ENCODE measurements at places on chromosomes 12 and 14.
A peak's percentile ranks its signal among the peaks of the same experiment; 100 is the strongest.

- peak; percentile 37 for DNase-seq
Observed at GRCh38 chr12:2267703-2268470, 215.1 kb downstream of the CACNA1C start.

GRCh38 chr14:25009891-25010290 is 40.1 kb downstream of the STXBP6 start:
- DNase-seq, result peak; percentile 7

DNA sequence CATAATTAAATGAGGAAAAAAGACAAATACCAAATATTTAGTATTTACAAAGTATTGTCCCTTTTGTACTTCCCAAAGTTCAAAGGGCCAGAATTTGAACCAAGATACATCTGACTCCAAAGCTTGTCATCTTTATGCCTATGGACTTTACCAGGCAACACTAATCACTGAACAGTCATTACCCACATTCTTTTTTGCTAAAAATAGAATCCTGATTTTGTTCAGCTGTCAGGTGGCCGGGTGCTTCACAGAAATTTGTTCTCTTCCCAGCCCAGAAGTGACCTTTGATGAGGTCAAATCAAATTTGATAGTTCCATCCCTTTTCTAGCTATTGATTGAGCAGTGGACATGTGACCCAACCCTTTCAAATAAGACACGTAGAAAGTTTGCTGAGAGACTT is 121.6 kb downstream of the LLPH start:
- no peak for DNase-seq

DNA sequence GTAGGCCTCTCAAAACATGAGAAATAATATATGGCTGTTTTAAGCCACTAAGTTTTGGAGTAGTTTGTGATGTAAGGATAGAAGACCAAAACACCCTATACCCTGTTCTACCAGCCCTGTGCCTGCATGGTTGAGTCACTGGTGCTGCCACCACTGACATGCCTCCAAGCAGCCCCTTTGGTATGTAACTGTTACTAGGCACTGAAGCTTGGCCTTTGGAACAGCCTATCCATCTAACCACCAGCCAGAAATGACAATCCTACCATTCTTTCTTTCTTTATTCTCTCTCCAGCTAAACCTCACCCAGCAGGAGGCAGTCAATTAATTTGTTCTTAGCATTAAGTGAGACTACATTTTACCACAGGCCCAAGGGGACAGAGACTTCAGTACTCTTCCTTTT is 240.3 kb downstream of the MSRB3 start:
- DNase-seq, result no peak

DNA sequence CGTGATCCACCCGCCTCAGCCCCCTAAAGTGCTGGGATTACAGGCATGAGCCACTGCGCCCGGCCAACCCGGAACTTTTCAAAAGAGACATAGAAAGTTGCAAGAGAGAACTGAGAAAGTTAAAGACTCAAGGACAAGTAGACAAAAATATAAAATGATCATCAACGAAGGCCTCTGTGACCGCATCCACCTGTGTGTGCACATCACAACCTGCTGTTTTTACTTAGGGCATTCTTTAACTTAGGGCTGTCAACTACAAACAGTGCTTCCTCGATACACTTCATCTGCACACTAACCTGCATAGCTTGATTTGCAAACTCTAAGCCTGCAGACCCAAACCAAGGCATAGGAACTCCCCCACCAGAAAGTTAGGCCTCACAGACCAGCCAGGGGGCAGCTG is 14.8 kb downstream of the P2RX2 start:
- DNase-seq, result no peak

DNA sequence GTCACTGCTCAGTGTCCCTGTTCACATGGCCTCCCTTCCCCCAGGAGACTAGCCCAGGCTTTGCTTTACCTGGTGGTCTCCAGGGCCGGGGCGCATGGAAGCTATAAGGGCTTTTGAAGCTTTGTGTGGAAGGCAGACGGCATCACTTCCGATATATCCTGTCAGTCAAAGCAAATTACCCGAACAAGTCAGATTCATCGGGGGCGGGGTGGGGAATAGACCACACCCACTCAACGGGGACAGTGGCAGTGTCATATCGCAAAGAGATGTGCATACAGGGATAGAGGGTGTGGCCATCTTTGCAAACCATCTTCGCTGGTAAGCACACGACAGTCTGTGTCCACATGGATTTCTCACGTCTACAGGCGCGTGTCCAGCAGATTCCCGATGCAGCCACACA is 127.3 kb downstream of the GLT1D1 start:
- no peak for DNase-seq

GRCh38 chr14:58709949-58710348 is 72.2 kb downstream of the DACT1 start:
- DNase-seq, result no peak

- no peak for DNase-seq
Observed at GRCh38 chr14:92207012-92207927, 85.5 kb downstream of the CPSF2 start.

- no peak for DNase-seq
Observed at GRCh38 chr14:101064718-101065117, 161.2 kb upstream of the RTL1 start.

DNA sequence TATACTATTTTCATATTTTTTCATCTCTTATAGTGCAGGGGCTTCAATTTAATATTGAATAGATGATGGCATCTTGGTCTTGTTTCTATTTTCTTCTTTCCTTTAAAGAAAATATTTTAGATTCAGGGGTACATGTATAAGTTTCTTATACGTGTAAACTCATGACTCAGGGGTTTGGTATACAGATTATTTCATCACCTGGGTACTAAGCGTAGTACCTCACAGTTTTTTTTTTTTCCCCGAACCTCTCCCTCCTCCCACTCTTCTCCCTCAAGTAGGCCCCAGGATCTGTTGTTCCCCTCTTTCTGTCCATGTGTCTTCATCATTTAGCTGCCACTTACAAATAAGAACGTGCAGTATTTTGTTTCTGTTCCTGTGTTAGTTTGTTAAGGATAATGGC is 172.6 kb downstream of the TMTC3 start:
- no peak for DNase-seq

GRCh38 chr12:68425998-68426397 is 93.8 kb upstream of the MDM1 start:
- DNase-seq, result peak; percentile 78

GRCh38 chr12:1890810-1891209 is 27.6 kb downstream of the CACNA2D4 start:
- DNase-seq, result no peak

DNA sequence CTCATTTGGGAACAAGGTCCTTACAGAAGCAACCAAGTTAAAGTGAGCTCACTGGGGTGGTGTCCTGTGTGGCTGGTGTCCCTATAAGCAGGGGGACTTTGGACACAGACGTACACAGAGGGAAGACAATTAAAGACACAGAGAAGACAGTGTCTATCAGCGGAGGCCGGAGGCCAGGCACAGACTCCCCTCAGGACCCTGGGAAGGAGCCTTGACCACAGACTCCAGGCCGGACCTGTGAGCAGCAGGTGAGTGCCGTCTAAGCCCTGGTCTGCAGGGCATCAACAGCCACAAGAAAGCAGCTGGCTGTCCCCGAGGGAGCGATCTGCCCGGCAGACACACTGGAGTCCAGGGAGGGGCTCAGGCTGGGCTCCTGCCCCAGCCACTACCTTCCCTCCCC is 219.1 kb upstream of the C14orf180 start:
- no peak for DNase-seq

GRCh38 chr14:96797582-96798349 is 584 bp downstream of the VRK1 start:
- peak; percentile 19 for DNase-seq

DNA sequence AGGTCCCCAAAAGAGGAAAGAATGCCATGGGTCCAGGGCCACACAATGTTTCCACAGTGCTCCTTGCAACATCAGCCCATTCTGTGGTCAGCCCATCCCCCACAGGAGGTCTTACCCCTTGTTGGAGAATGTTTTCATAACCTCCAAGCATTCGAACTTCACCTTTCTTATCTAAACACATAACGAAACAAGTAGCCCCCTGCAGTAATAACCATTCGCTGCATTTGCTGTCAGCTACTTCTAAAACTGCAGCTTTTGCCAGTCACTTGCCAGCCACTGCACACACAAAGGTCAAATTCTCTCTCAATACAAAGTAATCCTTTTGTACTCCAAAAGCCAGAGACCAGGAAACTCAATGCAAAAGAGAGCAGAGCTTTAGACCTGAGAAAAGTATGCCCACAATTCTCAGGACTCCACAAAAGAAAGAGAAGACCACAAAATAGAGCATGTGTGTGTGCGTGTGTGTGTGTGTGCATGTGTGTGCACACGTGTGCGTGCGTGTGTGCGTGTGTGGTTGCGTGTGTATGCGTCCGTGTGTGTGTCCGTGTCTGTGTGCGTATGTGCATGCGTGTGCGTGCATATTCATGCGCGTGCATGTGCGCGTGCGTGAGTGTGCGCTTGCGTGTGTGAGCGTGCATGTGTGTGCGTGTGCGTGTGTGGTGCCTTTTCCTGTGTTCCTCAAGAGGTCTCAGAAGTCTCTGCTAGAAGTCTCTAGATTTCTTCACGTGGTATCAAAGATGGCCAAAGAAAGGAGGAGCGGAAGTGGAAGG is 31.7 kb upstream of the NINJ2 start:
- DNase-seq, result no peak

DNA sequence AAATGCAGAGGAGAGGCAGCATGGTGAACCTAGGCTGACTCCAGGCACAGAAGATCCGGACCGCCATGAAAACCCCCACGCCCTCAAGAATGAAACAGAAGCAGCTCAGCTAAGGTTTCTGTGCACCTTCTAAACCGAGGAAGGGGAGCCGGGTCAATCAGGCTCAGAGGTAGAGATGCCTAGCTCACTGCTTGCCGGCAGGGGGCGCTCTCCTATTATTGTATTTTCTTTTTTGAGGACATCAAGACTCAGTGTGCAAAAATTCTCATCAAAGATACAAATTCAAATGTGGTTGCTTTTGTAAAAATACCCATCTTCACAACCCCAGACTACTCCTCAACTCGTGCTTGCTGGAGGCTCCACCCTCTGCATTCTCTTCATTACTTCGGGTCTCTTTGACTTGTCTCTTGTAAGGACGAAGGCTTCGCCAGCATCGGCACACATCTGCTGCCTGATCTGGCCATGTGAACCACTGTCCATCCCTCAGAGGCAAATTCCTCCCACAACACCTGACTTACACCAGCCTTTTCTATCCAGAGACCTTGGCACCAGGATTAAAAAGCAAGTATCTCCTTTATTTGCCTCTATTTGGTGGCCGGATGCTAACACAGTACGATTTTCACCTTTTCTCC is 33.4 kb upstream of the RNASE3 start:
- DNase-seq, result peak; percentile 67

- no peak for DNase-seq
Observed at GRCh38 chr12:65443038-65443437, 164.6 kb downstream of the MSRB3 start.

DNA sequence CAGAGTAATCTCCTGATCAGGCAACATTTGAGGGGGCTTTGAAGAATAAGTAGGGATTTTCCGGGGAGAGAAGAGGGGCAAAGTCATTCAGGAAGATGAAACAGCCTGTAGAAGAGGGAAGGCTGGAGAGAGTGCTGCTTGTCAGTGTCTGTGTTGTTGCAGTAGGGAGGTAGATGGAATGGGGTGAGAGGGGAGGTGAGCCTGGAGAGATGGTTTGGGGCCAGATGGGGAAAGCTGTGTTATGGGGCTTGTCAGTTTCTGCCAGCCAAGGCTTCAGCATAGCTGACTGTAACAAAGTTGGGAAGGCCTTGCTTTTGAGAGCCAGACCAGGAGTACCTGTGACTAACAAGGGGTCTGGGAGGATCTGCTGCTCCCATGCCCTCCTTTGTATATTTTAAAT is 18.0 kb downstream of the BICD1 start:
- no peak for DNase-seq

- peak; percentile 47 for DNase-seq
Observed at GRCh38 chr12:26252946-26253345, 57.6 kb downstream of the SSPN start.

DNA sequence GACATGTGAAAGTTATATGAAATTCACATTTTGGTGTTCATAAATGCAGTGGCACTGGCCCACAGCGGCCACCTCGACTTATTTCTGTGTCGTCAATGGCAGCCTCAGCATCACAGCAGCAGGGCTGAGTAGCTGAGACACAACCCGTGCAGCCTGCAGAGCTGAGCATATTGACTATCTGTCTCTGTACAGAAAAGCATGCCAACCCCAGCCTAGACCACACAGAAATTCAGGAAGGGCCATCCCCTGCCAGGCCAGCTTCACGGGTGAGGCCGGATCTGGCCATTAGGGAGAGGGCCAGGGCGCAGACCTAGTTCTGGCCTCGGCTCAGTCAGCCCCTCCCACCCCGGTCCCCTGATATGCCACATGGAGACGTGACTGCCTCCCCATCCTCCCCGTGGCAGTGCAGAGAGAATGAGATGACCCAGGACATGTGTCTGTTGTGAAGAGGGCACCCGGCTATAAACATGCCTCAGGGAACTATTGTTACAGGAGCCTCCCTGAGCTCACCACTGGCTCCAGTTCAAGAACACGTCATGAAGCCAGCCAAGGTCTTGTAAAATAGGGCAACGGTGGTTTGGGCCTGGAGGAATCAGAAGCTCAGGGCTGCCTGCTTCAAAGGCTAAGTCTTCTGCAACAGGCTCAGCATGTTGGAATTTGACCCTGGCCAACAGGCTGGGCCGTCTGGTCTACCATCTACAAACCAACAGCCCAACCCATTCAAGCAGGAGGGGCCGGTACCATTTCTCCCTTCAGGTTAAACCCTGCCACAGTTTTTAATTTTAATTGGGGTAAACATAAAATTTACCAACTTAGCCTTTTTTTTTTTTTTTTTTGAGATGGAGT is 25.5 kb downstream of the SCARB1 start:
- peak; percentile 97 for DNase-seq

- no peak for DNase-seq
Observed at GRCh38 chr14:74567646-74568379, 44.2 kb downstream of the LTBP2 start.

- no peak for DNase-seq
Observed at GRCh38 chr14:33342299-33342974, 403.8 kb downstream of the NPAS3 start.

GRCh38 chr12:72234886-72235285 is 37.3 kb upstream of the TRHDE start:
- peak; percentile 37 for DNase-seq

DNA sequence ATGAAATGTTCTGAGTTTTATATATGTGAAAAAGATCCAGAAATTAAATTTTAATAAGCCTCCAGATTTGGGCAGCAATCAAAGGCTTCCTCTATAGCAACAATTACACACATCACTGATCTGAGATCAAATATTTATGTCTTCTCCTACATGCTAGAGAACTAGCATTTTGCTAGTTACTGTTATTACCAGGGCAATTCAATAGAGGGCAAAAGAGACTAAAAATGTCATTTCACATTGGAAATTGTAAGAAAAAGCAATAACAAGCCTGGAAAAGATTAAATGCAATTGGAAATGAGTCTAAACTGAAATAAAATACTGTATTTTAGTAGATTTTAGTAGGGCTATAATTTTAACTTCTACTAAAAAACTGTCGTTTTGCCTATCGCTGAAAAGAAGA is 32.6 kb upstream of the ANO6 start:
- DNase-seq, result peak; percentile 46

DNA sequence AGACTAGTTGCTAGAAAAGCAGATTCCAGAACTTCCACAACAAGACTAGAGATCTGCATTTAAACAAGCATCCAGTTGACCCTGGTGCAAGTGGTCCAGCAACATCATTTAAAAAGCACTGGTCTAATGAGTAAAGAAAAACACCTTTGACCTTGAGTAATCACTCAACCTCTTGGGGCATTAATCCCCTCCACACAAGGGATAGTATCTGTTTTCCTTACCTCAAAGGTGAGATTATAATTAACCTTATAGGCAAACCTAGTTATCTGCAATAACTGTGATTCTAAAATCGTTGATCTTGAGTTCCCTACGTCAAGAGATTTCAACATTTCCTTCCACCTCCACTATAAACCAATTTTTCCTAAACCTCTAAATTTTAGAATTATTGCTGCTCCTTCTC is 1.1 kb downstream of the KDM5A start:
- peak; percentile 12 for DNase-seq
